CD8-positive, alpha-beta memory T cell (primary cell): ENCODE measurements at places on chromosomes 6 and 20.

DNA sequence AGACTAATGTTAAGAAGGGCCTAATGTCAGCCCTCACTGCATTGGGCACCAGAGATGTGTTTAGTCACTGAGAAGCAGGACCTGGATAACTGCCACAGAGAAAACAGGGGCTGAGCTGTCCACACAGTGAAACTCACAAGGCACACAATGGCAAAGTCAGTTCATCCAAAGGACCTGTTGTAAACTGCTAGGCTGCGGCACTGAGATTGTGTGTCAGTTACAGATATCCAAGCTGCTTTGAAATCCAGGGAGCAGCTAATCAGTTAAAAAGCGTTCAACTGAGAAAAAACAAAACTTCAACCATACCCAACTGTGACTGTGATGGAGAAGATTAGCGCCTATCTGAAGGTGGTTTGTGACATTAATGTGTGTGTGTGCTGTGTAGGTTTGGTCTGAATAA is 27.8 kb upstream of the TMEM14A start:
- DNase-seq = no peak

- no peak for DNase-seq
Observed at GRCh38 chr6:16511040-16511660, 250.1 kb downstream of the ATXN1 start.

GRCh38 chr6:165820934-165821333 is 157.9 kb upstream of the PDE10A start:
- no peak for DNase-seq

DNA sequence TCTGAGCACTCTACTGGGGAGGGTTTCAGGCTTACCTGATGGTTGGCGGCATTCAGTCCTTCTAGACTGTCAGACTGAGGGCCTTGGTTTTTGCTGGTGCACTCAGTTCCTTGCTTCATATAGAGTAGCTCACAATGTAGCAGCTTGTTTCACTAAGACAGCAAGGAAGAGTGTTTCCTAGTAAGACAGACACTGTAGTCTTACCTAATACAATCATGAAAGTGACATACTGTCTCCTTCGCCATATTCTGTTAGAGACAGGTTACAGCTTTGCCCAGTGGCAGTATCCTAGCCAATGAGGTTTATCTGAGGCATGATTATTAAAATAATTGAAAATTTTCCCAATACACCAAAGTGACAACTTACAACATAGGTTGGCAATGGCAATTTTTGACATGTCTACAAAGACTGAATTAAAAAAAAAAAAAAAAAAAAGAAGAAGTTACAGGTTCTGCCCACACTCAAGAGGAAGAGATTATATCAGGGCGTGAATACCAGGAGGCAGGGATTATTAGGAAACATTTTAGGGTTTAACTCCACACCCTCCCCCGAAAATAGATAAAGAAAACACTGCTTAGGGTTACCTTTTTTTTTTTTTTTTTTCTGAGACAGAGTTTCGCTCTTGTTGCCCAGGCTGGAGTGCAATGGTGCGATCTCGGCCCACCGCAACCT is 66.8 kb downstream of the SCAND1 start:
- DNase-seq = no peak

GRCh38 chr6:723540-723939 is 30.6 kb upstream of the EXOC2 start:
- no peak for DNase-seq

DNA sequence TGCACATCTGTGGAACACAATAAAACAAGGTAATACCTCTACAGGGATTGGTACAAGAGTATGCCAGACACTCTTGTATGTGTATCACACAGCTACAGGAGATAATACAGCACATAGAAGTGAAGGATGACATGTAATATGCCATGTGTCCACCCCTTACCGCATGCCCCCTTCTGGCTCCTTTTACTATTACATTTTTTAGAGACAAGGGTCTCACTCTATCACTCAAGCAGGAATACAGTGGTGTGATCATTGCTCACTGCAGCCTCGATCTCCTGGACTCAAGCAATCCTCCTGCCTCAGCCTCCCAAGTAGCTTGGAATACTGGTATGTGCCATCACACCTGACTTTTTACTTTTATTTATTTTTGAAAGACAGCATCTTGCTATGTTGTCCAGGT is 4.2 kb upstream of the NCR3 start:
- no peak for DNase-seq

DNA sequence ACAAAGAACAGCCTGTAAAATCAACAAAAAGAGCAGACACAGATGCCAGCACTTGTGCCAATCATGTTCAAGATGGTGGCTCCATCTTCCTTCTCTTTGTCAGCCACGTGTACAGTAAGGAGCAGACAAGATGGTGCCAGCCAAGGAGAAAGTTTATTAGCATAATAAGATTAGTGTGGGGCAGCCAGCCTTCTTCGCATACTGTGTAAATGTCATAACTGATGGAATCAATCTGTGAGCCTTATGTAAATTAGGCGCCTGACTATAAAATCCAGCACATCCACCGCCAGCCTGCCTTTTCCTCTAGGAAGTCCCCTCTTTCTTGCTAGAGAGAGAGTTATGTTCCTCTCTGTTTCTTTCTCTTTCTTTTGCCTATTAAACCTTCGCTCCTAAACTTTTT is 99.7 kb upstream of the RALGAPA2 start:
- no peak for DNase-seq

GRCh38 chr6:17719323-17720041 is 12.8 kb upstream of the NUP153 start:
- DNase-seq = no peak

DNA sequence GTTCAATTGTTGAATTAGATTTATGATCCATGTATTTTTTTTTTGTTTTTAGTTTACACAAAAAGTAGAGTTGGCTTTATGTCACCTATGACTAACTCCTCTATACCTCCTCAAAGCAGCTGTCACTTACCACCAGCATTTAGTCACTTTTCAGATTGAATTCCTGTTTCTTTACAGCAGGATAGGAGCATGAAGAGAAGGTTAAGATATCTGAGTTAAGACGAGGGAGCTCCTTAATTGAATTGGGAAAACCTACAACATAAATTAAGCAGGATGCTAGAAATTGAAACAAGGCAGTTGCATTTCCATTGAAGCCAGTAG is 237.2 kb downstream of the FARS2 start:
- no peak for DNase-seq

DNA sequence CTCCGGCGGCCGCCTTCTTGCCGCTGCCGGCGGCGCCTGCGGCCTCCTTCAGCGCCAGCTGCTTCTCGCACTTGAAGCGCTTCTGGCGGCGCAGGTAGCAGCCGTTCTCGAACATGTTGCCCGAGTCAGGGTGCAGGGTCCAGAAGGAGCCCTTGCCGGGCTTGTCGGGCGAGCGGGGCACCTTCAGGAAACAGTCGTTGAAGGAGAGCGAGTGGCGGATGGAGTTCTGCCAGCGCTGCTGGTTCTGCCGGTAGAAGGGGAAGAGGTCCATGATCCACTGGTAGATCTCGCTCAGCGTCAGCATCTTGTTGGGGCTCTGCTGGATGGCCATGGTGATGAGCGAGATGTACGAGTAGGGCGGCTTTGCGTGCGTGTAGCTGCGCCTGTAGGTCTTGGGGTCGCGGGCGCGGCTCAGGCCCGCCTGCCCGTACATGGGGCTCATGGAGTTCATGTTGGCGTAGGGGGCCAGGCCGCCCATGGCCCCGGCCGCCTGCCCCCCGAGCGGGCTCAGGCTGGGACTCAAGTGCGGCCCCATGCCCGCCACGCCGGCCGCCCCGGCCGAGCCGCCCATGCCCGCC is 1.9 kb downstream of the FOXA2 start:
- no peak for DNase-seq

DNA sequence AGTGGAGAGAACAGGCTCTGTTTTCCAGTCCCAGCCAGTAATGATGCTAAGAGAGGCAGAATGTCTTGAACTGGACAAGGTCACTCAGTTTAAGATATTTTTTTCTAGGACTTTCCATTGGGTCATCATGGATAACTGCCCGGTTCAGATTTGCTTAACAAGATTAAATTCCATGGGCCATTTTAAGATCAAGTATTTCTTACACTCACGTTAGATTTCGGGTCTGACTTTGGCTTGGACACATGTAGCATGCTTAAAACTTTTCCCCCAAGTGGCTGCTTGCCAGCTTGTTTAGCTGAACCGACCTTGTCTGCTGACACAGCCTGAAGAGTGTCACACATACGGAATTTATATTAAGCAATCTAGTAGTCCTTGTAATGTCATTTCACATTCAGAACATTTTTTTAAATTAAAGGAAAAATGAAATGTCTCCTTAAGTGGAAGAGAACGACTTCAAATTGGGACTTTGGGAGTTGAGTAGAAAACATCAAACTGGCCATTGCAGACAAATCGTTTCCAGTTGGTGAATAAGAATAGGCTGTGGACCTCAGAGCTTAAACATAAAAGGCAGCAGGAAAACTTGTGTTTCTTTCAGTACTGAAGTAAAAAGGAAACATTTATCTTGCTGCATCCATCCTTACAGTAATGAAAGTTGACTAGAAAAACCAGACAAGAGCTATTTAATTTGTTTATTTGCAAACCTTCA is 29.0 kb downstream of the ARMC2 start:
- no peak for DNase-seq

DNA sequence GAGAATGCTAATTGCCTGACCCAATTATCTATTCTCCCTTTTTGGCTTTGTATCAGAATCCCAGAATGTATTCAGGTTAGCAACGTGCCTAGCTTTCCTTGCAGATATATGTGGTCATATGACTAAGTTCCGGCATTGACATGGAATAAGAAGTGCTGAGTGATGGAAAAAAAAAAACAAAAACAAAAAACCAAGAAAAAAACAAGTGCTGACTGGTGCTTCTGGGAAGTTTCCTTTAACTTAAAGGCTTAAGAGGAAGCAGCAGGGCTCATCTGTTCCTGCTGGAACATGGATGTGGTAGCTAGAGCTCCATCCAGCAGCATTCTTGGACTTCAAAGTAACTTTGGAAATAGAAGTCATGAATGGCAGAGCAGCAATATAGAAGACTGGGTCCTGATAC is 10.4 kb upstream of the RPF2 start:
- DNase-seq = no peak

GRCh38 chr20:23658989-23659609 is 21.3 kb upstream of the CST3 start:
- DNase-seq = no peak

- no peak for DNase-seq
Observed at GRCh38 chr20:39853050-39853449, 836.0 kb downstream of the MAFB start.

DNA sequence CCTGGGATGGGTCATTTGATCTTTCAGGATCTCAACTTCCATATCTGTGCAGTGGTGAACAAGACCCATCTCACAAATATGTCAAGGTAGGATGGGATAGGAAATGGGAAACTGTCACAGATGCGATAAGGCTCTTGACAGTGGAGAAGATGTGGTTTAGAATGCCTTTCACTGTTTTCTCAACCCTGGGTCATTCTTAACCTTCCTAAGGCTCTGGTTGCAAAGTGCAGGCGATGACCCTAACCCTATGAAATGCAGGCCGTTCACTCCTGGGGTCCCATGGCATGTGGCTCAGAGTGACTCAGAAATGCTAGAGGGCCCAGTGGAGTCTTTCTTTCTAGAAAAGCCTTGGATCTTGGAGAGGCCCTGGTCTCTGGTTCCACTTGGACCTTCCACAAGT is 61.7 kb downstream of the FOXA2 start:
- no peak for DNase-seq

- peak; percentile 75 for DNase-seq
Observed at GRCh38 chr6:28896505-28897368, 27.0 kb downstream of the TRIM27 start.
